Activated CD4-positive, alpha-beta T cell treated with anti-CD3 and anti-CD28 coated beads, Interleukin-2, amount 50 U/mL, for 4 hours (primary cell): ENCODE measurements at places on chromosomes 5 and 9.

- DNase-seq = no peak
Measured at GRCh38 chr5:170581211-170581610, 77.4 kb downstream of the KCNIP1 start.

DNA sequence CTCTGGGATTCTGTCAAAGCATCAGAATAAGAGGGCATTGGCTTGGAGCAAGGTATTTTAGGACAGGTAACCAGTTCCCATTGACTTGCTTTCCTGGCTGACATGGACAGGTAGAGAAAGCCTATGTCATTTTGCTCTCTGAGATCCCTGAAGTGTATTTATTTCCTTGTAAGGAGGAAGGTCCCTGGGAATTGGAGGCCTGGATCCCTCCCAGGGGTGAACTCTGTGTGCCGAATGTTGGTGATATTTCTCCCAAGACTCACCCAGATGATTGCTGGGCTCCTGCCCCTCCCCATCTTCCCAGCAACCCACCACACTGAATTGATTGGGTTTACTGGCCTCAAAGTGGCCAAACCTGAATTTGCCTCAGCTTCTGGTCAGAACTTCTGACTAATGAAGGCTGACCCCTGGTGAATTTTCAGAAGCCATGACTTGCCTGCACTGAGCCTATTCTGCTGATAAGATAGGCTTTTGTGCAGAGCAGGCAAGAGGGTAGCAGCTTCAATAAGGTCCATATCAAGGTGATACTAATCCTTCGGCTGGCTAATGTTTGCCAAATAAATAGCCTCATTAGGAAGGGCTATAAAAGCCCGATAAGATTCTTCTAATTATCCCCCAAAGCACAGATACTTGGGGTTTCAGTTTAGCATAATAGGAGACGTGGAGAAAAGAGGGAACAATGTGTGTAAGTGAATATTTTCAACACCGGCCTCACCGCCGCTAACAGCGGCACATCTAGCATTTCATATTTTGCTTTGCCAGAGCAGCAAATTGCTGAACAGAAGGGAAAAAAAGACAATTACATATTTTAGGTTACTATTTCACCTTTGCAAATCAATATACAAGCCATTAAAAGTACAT, 152.9 kb upstream of the PITX1 start:
- no peak for DNase-seq

DNA sequence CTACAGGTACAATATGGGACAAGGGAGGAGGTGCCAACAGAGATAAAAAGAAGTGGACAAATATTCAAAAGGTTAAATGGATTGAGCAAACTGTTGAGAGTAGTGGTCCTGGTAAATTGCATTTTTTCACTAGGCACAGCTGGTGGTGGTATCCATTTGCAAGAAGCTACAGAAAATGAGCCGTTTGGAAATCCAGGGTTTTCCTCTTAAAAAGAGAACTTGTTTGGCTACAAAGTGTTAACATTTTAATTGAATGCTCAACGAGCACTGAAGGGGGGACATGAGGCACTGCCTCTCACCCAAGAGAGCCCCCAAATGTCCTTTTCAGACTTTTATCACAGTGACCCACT, 491 bp upstream of the ZCCHC9 start:
- no peak for DNase-seq

DNA sequence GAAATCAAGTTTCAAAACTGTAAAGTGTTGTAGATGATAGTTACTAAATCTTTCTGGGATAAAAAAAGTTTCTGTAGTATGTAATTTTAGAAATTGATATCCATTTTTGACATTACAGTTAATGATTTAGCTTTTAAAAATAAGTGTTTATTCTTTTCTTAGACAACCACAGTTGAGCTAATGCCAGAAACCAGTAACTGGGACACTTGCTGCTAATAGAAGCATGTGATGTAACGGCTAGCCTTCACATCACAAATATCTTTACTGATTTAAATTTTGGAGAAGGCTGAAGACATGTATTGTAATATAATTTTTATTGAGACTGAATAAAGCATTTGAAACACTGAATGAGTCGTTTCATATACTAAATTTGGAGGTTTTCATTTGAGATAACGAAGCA, 18.8 kb downstream of the CSNK1G3 start:
- no peak for DNase-seq

DNA sequence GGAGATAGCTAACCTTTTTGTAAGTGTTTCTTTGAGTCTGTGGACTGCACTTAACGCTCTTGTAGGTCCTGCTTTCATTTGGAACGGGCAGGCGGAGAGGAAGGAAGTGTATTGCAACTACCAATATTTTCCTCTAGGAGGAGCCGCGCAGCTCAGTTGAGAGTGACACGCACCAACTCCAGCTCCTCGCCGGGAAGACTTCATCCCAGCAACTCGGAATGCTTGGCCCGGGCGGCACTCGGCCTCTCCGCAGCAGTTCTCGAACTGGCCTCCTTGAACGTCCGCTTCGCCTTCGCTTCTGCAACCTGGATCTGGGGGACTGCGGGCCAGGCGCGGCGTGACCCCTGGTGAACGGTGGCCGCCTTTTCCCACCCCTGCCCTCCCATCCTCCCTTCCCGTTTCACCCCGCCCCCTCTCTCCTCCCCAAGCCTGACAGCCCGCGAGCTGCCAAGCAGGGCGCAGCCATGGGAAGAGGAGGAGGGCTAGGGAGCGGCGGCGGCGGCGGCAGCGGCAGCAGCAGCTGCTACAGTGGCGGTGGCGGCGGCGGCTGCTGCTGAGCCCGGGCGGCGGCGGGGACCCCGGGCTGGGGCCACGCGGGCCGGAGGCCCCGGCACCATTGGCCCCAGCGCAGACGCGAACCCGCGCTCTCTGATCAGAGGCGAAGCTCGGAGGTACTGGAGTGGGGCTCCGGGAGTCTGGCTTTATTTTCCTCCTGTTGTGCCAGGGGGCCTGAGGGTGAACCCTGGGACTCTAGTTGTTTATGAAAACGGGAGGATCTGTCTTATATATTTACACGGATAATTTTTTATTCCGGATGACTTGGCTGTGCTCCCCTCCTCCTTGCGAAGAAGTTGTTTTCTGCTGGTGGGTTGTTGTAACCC, at the start of gene GHR:
GHR (plus strand) TSS at position 155 of the 881 bp plus-strand sequence. CDS start 142,436 bp downstream, outside the sequence.
- no peak for DNase-seq

- DNase-seq = no peak
Measured at GRCh38 chr5:57937025-57937424, 454.4 kb upstream of the ACTBL2 start.

GRCh38 chr9:126043681-126044080, 282.9 kb upstream of the MVB12B start:
- no peak for DNase-seq

DNA sequence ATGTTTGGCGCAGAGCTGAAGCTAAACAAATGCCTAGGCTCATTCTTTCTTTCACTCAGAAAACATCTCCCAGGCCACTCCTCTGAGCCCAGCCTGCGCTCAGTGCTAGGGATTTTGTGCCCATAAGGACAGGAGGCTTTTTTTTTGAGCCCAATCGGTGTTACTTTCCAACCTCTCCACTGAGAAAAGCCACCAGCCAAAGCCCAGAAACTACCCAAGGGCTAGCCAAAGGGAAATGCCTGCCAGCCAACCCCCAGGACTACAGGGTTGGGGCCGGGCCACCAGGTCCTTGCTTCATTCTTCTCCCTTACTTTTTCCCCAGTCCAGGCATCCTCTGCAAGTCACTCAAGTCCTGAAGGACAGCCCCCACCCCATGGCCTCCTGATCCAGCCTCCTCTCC, 134.7 kb downstream of the PAX5 start:
- no peak for DNase-seq

- no peak for DNase-seq
Measured at GRCh38 chr9:70566066-70566465, 151.6 kb upstream of the KLF9 start.

DNA sequence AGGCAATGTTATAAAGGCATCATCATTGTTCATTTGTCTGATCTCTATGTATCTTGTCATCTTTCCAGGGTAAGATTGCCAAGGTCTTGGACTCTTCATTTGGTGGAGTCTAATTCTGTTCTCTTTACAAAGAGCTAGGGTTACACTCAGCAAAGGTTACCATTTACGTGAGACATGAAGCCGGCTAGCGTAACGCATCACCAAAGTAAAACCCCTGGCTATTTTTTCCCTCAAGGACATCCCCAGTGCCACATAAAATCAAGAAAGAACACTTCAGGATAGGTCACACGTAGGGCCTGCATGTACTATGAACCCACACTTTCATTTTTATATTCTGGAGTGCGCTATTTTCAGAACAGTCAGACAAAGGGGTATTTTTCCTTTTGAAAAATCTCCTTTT, 20.0 kb upstream of the MYOT start:
- no peak for DNase-seq

GRCh38 chr5:118611332-118611945, 376.9 kb downstream of the DTWD2 start:
- DNase-seq = no peak

GRCh38 chr9:126532951-126533925, 80.5 kb upstream of the LMX1B start:
- DNase-seq = no peak

- no peak for DNase-seq
Measured at GRCh38 chr9:22097707-22098106, 88.6 kb upstream of the CDKN2B start.

DNA sequence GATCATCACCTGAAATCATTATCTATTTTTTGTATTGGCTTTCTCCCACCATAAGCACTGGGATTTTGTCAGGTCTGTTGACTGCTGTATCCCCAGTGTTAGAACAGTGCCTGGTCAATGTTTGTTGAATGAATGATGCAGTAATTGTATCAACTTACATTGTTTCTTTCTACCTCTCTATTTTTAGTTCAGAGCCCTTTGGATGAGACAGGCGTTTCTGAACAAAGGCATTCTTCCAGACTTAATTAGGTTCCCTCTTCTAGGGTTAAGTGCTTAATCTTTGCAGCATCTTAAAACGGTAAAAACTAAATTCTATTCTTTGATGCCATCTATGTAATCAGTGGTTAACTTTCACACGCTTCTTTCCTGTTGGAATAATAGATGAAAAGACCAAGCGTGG, 26.3 kb downstream of the SLC44A1 start:
- DNase-seq = no peak

- no peak for DNase-seq
Measured at GRCh38 chr5:153542536-153542935, 52.1 kb downstream of the GRIA1 start.

DNA sequence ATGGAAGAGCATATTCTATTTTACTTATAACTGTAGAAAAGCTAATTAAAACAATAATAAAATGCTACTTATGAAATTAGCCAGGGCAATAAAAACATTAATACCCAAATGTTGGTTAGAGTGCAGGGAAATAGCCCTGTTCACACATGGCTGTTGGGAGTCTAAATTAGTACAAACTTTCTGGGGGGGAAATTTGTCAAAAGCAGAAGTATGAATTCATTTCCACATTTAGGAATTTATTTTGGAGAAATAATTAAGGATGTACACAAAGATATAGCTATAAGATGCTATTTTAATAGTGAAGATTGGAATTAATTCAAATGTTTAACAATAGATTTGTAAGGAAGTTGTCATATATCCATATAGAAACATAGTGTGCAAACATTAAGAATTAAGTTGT, 190.5 kb downstream of the SEC61B start:
- DNase-seq = no peak

DNA sequence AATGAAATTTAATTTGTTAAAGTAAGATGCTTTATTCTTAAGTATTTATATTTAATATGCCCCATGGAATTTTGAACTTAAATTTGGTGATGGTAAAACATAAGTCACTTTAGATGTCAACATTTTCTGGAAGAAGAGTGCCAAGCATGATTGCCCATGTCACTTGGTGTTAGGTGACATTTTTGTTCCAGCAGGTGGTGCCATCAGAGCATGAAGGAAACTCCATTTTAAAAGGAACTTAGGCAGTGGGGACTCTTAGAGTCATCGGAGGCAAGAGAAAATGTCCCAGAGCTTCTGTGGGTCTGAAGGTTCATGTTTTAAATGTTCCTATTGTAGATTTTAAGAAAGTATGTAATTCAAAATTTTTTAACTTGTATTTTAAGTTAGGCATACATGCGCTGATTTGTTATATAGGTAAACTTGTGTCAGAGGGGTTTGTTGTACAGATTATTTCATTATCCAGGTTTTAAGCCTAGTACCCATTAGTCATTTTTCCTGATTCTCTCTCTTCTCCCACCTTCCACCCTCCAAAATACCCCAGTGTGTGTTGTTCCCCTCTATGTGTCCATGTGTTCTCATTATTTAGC, 789.3 kb downstream of the SEMA5A start:
- DNase-seq = no peak

DNA sequence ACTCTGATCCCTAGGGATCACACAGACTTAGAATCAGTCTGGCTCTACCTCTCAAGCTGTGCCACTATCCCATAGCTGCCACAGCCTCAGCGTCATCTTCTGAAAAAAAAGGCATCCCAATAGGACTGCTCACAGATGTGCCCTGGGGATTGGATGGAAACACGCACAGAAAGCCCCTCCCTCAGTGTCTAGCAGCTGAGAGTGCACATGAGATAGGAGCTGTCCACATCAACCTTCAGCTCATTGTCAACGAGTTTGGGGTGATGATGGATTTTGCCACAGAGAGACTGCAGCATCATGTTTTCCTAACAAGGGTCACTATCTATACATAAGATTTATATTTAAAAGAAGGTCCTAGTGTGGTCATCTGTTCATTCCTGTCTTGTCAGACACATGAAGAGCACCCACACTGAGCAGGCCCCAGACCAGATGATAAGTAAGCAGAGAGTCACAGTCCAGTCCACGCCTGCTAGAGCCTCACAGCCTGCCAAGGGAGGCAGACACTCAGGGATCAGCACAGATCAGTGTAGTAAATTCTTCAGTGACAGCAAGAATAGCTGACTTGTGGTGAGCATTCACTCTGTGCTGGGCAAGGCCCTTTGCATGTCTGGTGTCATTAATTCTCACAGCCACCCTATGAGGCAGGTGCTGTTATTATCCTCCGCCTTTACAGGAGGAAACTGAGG, 25.8 kb downstream of the AFAP1L1 start:
- no peak for DNase-seq

DNA sequence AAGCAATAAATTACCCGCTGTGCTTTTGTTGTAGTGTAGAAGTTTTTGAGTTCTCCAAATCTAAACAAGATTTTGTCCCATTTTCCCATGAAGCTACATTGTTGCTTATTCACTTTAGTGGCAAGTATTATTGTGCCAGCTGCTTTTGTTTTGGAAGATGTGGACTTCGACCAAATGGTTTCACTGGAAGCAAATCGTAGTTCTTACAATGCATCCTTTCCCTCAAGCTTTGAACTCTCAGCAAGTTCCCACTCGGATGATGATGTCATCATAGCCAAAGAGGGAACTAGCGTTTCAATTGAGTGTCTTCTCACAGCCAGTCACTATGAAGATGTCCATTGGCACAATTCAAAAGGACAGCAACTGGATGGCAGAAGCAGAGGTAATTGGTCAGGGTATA, 10.9 kb downstream of the MFAP3 start:
- DNase-seq = no peak

DNA sequence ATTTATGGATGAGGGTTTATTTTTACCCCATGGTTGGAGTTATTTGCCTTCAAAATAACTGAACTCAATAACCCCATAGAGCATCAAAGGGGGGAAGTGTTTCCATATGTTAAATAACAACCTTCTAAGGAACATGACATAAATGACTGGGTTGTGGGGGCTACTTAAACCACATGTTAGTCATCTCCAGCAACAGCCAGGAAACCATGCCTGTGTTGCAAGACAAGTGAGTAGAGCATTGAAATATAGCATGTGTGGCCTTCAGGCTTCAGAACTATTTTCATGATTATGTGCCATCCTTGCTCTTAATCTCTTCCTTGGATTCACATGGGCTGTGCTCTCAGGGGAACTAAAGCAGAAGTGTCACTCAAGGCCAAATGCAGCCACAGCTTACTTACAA, 431.2 kb downstream of the AGTPBP1 start:
- DNase-seq = no peak
